ENCODE measurements at places on chromosomes 7 and 10.

DNA sequence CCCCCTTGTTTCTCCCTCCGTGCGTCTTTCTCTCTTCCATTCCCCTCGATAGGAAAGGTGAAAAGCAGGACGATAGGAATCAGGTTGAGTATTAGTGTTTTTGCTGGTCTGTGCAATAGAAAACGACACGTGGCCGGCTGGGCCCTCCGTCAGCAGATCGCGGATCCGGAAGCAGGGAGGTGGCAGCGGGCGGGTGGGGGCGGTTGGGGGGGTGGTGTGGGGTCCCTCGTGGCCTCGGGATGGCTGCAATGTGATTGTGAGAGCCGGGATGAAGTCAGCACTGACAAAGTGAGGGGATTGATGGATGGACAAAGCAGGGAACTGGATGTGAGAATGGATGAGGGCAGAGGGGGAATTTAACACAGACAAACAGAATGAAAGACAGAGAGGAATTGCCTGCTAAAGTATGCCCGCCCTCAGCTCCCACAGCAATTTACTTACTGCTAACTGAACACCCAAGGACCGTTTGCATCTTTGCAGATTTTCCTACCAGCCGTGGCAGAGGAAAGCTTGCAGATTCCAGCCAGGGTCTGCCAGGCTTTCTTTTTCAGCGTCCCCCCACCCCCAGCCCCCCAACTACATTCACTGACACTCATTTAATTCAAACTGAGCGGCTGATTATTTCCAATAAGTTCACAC lies 280.9 kb downstream of the LRMDA start:
- H3K4me3 ChIP-seq: no peak overlapping the region
- no peak overlapping the region for H3K27ac ChIP-seq
- peaks cover 1% of the 10 kb centered on the region for H3K36me3 ChIP-seq
- H3K27me3 ChIP-seq: peaks cover 46% of the 10 kb centered on the region
- H3K4me1 ChIP-seq: no peaks in the 10 kb centered on the region

- no peaks in the 10 kb centered on the region for H3K27me3 ChIP-seq
- DNase-seq: peak; percentile 92
- peak overlapping the region; percentile 73 for H3K4me3 ChIP-seq
- H3K36me3 ChIP-seq: peaks cover 22% of the 10 kb centered on the region
Measured at GRCh38 chr10:8331896-8332729, 277.6 kb downstream of the GATA3 start.

DNA sequence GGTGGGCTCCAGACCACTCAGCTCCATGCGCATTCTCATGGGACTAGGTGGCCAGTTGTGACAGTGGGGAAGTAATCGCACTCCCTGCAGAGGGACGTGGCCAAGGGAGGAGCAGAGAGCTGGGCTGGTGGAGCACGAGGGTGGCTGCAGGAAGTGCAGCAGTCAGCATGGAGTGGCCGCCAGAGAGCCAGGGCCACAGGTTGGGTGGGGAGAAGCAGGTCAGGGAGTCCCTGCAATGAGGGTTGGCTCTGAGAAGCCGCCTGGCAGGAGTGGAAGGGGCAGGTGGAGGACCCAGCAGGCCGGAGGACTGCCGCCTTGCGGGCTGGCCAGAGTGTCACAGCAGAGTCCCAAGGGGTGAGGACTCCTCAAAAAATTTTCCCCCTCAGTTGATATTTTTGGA lies 26.2 kb downstream of the FKBP6 start:
- peaks cover 1% of the 10 kb centered on the region for H3K36me3 ChIP-seq
- H3K4me3 ChIP-seq: no peak overlapping the region
- no peak for DNase-seq
- peaks cover under 1% of the 10 kb centered on the region for H3K4me1 ChIP-seq
- H3K27ac ChIP-seq: no peak overlapping the region

DNA sequence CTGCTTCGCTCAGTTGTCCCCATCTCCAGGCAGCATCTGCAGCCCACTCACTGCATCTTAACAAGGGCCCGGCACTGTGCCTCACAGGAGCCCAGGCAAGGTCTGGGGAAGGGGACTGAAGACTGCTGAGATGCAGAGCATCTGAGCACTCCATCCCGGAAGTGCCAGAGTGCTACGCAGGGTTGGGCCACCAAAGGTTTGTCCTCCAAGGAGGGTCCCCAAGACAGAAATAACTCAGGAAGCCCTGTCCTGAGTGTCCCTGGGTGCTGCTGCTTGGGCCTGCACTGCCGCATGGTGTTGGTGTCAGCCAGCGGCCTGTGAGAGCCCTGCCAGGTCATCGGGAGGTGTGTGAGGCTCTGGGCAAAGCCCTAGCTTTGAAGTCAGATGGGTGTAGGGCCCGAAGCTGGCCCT lies 288.2 kb upstream of the ZMIZ1 start:
- H3K4me3 ChIP-seq: no peak overlapping the region
- no peak overlapping the region for H3K27ac ChIP-seq
- peaks cover 42% of the 10 kb centered on the region for H3K27me3 ChIP-seq
- H3K36me3 ChIP-seq: no peaks in the 10 kb centered on the region

DNA sequence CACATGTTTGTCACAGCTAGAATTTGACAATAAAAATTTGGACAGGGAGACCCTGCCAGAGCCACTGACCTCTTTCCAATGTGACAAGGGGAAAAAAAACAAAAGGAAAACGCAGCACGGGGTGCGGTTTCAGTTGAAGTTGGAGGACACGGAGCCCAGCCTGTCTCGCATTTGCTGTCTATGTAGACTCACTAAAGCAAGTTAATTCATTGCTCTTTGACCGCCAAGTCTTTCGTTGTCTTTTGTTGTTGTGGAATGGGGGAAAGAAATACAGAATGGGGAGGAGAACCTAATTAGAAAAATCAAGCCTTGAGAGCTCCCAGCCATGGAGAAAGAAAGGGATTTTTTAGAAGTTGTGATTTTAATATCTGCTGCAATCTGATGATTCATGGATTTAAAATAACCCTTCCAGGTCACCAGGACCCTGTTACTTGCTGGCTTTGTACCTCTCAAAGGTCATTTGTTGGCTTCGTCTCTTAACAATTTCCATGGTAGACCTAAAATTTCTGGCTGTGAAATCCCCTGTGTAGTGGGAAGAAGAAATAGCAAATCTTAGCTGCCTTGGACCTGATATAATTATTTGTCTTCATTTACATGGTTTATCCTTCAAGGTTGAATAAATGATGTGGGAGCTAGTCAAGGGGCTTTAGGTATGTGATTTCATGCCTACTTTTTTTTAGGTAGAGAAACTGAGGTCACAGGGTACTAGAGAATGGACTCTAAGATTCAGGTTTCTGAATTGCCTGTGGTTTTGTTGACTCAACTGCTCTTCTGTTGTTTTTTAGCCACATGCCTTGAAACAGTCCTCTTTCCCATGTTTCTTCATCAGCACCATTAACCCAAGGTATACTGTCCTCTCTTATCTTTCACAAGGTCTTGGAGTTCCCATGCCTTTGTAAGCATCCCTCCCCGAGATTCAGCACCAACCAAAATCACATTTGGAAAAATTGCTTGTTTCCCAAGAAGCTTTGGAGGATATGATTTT lies 78.7 kb downstream of the TCF7L2 start:
- H3K27me3 ChIP-seq: peaks cover 9% of the 10 kb centered on the region
- no peak overlapping the region for H3K27ac ChIP-seq
- H3K4me1 ChIP-seq: peaks cover 16% of the 10 kb centered on the region
- H3K36me3 ChIP-seq: no peaks in the 10 kb centered on the region
- no peak for DNase-seq
